ENCODE measurements at places on chromosomes 7 and 10.

- DNase-seq: peak; percentile 97
Observed at GRCh38 chr7:41816111-41816510, 113.2 kb upstream of the INHBA start.

DNA sequence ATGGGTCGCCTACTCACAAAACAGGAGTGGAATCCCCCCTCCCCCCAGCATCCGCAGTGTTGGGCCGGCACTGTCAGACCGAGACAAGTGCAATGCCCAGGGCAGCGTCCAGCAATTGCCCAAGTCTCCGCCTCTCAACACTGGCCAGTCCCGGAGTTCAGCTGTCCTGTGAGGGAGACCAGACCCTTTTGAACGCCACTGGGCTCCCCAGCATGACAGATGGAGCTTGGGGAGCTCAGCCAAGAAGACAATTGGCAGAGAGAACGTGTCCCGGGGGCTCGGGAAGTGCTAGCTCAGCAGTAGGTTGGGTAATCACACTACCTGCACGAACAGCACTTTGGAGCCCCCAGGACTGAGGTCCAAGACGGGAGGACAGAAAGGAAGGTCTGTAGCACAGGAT is 4.7 kb downstream of the COPS6 start:
- no peak for DNase-seq

- DNase-seq: no peak
Observed at GRCh38 chr10:123153486-123154091, 613 bp upstream of the BUB3 start.

DNA sequence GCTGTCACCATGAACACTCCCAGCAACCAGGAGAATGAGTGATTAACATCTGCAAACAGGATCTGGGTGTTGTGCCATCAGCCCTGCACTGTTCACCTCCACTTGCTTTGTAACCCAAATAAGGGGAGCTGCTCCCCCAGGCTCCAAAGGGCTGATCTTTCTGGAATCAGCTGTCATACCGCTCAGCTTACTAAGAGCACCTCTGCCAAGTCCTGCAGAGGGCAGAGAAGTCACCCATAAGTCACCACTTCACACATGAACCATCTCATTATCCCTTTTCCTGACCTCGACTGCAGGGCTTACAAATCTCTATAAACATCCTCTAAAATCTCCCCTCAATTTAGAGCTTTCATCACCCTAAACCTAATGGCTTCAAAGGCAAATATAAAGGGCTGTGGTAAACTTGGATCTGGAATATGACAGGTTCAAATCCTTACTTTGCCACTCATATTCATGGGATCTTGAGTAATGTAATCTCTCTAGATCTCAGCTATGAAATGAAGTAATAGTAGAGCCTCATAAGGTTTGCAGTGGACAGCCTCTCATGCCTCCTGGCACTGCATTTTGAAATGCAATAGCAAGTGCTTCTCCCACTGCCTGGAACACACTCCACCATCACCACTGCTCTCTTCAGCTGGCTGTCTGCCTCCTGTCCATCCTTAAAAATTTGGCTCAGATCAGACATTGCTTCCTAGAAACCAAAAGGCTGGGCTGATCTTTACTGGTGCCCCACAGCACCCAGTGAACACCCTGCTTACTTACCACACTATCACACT is 38.8 kb downstream of the ERLIN1 start:
- no peak for DNase-seq

Data from bone marrow (tissue), 2 donors.